ENCODE measurements at places on chromosomes 3 and 15. TPM values are rescaled to one million over a fixed set of nuclear protein-coding genes. Genes with fewer than 3 reads are reported as not detected.

FETUB gene
- total RNA-seq = not detected

BLM gene
- 0.85 TPM for total RNA-seq

SLC12A8 gene
- total RNA-seq = 12.4 TPM

BUB1B gene
- total RNA-seq = 37.4 TPM

SV2B gene
- not detected for total RNA-seq

SEC62 gene
- total RNA-seq = 82.4 TPM

CYP11A1 gene
- total RNA-seq = 0.38 TPM

EOGT gene
- total RNA-seq = 36.6 TPM

CHRNA7 gene
- 0.19 TPM for total RNA-seq

NPTN gene
- 143 TPM for total RNA-seq

GXYLT2 gene
- total RNA-seq = 13.6 TPM

SERPINI2 gene
- total RNA-seq = not detected

GABRB3 gene
- total RNA-seq = 0.28 TPM

GNAT1 gene
- total RNA-seq = not detected

ANKRD63 gene
- not detected for total RNA-seq

THRB gene
- 1.4 TPM for total RNA-seq

ADCY5 gene
- total RNA-seq = under 0.01 TPM

PGBD4 gene
- 1.9 TPM for total RNA-seq

MYLK gene
- total RNA-seq = 46.6 TPM

CCR8 gene
- not detected for total RNA-seq

DLG1 gene
- 75.0 TPM for total RNA-seq

RLBP1 gene
- total RNA-seq = not detected

PCYT1A gene
- total RNA-seq = 57.8 TPM

CD80 gene
- not detected for total RNA-seq

ITGB5 gene
- 274 TPM for total RNA-seq

FMN1 gene
- 0.85 TPM for total RNA-seq

MELTF gene
- total RNA-seq = 24.2 TPM

IL17RB gene
- under 0.01 TPM for total RNA-seq
